Activated naive CD4-positive, alpha-beta T cell treated with anti-CD3 and anti-CD28 coated beads, Interleukin-2, amount 50 U/mL, for 72 hours (primary cell): ENCODE measurements at places on chromosomes 12 and 14. TPM values are rescaled to one million over a fixed set of nuclear protein-coding genes. Genes with fewer than 3 reads are reported as not detected.

DNA sequence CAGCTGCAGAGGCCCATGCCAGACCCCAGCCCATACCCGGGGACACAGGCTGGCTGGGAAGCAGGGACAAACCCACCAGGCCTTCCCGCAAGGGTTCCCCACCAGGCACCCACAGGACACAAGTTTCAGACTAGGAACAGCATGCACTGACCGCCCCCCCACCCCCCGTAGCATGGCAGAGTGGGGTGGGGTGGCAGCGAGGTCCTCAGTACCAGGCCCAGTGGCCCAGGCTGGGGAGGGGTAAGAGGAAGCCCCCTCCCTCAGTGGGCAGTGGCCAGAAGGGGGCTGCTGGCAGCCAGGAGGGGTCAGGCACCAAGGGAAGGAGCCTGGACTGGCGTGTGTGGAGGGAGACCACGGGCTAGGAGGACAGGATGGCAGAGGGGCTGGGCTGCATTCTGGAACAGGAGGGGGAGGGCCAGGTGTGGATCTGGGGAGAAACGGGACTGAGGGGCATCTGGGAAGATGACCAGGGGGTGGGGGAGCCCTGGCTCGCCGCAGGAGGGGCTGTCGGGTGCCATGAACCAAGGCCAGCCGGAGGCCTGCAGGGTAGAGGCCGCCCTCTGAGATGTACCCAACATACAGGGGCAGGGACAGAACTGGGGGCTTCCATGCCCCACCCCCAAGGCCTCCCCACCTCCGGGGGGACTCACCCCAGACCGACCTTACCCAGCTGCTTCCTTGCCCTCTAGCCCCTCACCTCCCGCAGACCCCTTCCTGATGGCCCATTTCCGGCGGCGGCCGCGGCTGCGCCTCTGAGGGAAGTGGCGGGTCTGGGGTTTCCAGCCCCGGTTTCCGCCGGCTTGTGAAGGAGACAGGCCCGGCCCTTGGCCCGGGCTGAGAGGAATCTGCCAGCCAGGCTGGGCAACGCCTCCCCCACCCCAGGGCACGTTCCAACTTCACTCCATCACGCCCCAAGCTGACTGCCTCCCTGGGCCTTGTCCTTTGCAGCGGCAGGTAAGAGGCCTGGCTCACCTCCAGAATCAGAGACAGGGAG, 5.6 kb upstream of the JAG2 start:
- DNase-seq, result no peak

DNA sequence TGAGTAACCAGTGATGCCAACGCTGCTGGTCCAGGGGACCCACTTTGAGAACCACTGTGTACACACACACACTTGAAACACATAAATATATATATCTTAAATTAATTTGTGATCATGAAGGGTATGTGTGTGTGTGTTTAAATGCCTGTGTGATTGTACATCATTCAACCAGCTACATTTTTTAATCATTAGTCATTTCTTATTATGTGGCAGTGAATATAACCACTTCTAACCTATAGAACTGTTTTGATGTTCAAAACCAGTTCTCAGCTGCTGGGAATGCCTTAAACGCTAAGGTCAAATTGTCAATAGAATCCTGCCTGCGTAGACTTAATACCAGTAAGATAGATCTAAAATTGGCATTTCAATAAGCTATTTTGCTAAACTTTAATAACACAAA, 330.0 kb downstream of the SYT1 start:
- DNase-seq, result no peak

Gene JDP2
- 0.46 TPM for total RNA-seq

Gene DIO3
- not detected for total RNA-seq
